ENCODE measurements at places on chromosomes 5 and 9. TPM values are rescaled to one million over a fixed set of nuclear protein-coding genes. Genes with fewer than 3 reads are reported as not detected.
A peak's percentile ranks its signal among the peaks of the same experiment; 100 is the strongest.

The SNX30 gene
- polyA plus RNA-seq, result 2.8 TPM

The AQP7 gene
- not detected for polyA plus RNA-seq

The SREK1 gene
- polyA plus RNA-seq, result 22.0 TPM

The STPG3 gene
- polyA plus RNA-seq, result not detected

The SPATA31A3 gene
- polyA plus RNA-seq, result not detected

DNA sequence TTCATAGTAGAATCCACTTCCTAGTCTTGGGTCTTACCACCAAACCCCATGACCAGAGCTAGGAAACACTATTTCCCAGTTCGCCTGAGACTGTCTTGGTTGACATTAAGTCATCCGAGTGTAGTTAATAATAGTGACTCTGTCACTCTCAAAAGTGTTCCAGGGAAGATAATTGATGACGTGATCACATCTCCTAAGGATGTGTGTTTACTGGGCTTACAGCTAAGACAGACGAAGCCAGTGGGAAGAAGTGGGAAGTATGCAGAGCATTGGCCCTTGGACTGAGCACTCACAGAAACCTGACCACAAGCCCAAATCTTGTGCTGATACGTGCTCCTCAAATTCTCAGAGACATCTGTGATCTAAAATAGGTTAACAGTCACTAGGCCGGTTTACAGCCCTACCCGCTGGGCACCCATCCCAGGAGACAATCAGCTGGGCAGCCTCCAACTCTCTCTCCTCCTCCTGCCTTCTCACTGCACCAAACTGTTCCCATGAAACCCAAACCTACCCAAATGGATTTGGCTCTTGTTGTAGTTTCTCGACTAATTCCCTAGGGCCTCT is 316.6 kb downstream of the TLE1 start:
- H3K36me3 ChIP-seq, result no peaks in the 10 kb centered on the region
- no peak overlapping the region for H3K4me3 ChIP-seq
- H3K27ac ChIP-seq, result no peak overlapping the region
- no peaks in the 10 kb centered on the region for H3K27me3 ChIP-seq
- H3K4me1 ChIP-seq, result peaks cover 15% of the 10 kb centered on the region

DNA sequence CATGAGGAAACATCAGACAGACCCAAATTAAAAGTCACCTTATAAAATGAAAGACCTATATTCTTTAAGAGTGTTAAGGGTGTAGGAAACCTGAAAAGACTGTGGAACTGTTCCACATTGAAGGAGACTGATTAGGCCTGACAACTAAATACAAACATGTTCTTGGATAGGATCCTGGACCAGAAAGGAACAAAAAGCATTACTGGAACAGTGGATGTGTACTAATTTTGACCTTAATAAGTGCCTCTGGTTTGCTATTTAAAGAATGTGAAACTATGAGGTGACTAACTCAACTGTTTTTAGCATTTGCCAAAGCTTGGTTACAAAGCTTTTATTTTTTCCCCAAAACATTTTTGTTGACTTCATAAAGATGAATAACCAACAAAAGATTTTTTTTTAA is 340.6 kb downstream of the CAAP1 start:
- H3K27ac ChIP-seq, result no peak overlapping the region
- H3K4me1 ChIP-seq, result no peaks in the 10 kb centered on the region
- no peak overlapping the region for H3K4me3 ChIP-seq
- no peaks in the 10 kb centered on the region for H3K36me3 ChIP-seq

DNA sequence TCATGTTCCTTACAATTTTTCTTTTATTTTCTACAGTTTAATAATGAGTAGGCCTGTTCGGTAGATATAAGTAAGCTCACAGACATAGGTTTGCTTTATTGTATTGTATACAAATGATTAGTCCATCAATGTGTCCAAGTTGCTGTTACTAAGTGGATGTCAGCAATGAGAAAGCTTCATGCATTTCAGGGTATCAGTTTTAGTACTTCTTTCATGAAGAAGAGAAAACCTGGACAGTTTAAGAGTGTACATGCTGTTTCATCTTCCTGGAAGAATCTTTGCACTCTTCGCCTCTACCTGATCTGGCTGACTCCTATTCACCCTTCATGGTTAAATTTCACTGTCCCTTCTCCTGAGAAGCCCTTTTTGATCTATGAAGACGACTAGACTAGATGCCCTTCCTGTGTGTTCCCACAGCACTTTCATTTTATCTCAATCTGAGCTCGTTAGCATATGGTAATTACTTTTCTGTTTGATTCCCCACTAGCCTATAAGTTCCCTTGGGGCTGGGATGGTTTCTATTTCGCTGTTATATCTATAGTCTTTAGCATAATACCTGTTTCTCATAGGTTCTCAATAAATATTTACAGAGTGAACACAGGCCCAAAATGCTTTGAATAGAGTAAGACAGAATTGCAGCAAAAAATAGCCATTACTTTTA is 70.7 kb downstream of the CETN3 start:
- H3K36me3 ChIP-seq, result no peaks in the 10 kb centered on the region
- peaks cover 3% of the 10 kb centered on the region for H3K27me3 ChIP-seq
- H3K4me3 ChIP-seq, result no peak overlapping the region
- no peak for DNase-seq

DNA sequence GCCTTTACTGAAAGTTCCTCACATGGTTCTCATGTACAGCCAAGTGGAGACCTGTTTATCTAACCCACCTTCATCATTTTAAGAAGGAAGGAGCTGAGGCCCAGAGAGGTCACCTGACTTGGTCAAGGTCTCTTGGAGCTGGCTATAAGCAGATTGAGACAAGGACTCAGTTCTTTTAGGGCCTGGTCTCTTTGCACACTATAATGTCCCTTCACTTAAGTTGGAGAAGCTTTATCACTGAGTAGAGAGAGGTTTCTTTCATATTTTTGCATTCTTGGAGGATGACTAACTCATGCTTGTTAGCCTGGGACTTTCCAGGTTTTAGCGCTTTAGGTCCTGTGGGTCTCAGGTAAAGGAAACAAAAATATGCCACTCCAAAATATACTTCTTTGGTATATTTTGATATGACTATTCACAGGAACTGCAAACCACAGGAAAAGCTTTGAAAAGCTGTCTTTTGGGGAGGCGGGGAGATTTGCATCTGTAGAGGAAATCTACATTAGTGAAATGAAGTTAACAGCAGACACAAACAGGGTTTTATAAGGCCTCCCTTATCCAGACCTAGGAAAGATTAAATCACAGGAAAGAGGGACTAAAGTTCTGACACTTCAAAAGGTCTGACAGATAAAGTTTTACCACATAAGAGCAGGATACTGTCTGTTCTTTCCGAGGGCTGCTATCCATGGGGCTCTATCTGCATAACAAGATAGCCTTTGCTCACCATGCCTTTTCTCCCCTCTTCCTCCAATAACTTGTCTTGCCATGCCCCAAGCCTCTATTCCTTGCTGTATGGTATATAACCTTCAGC is 95.8 kb upstream of the ANKRD55 start:
- H3K27ac ChIP-seq, result peak overlapping the region; percentile 93
- H3K4me3 ChIP-seq, result no peak overlapping the region
- H3K36me3 ChIP-seq, result no peaks in the 10 kb centered on the region
- no peaks in the 10 kb centered on the region for H3K27me3 ChIP-seq
- DNase-seq, result peak; percentile 72

GRCh38 chr9:99579964-99580363 is 241.7 kb upstream of the NR4A3 start:
- H3K4me1 ChIP-seq, result no peaks in the 10 kb centered on the region
- no peak overlapping the region for H3K27ac ChIP-seq
- H3K4me3 ChIP-seq, result no peak overlapping the region
- no peaks in the 10 kb centered on the region for H3K36me3 ChIP-seq

DNA sequence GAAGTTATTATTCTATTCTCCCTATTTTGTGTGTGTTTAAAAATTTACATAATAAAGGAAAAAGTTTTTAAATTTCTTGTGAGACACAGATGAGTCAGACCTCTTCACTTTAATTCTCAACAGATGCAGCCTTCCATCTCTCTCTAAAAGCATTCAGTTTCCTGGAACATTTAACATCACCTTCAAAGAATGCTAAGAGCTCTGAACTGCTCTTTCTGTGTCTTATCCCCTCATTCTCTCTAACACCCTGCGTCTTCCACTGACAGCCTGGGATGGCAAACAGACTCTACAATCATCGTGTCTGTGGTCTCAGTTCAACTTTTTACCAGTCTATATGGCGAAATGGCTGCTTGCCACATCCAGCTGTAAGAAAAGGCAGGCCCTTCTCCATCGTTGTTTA is 173.0 kb downstream of the HINT1 start:
- no peaks in the 10 kb centered on the region for H3K36me3 ChIP-seq
- H3K27ac ChIP-seq, result no peak overlapping the region
- H3K4me3 ChIP-seq, result no peak overlapping the region

DNA sequence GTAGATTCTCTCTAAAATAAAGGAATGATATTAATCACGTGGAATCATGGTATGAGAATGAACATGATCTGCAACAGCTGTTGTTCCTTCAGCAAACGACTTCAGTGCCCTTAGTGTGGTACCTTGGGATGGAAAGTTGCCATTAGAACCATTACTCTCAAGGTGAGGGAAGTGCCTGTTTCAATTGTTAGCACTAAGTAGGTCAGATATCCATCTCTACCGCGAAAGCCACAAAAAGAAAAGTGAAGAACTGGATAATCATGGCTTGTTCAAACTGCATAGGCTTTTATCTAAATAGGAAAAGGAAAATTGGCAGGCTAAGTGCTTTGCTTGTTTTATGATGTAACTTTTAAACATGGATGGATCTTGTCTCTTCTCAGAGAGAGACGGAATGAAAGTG is 380.7 kb downstream of the MRPS30 start:
- no peak for DNase-seq
- H3K36me3 ChIP-seq, result no peaks in the 10 kb centered on the region
- H3K4me1 ChIP-seq, result no peaks in the 10 kb centered on the region
- H3K27me3 ChIP-seq, result no peaks in the 10 kb centered on the region
- no peak overlapping the region for H3K27ac ChIP-seq

- H3K4me1 ChIP-seq, result no peaks in the 10 kb centered on the region
- H3K27me3 ChIP-seq, result no peaks in the 10 kb centered on the region
- no peak for DNase-seq
- no peak overlapping the region for H3K4me3 ChIP-seq
- no peaks in the 10 kb centered on the region for H3K36me3 ChIP-seq
Measured at GRCh38 chr9:80602291-80602690, 1030.5 kb downstream of the TLE4 start.

GRCh38 chr9:87340391-87340790 is 157.3 kb upstream of the DAPK1 start:
- DNase-seq, result no peak
- H3K4me3 ChIP-seq, result no peak overlapping the region
- peaks cover 6% of the 10 kb centered on the region for H3K4me1 ChIP-seq
- H3K27me3 ChIP-seq, result peaks cover 16% of the 10 kb centered on the region
- H3K27ac ChIP-seq, result no peak overlapping the region

GRCh38 chr5:133610489-133611356 is 1.6 kb downstream of the FSTL4 start:
- H3K27ac ChIP-seq, result no peak overlapping the region
- peaks cover 17% of the 10 kb centered on the region for H3K4me1 ChIP-seq
- peaks cover 46% of the 10 kb centered on the region for H3K27me3 ChIP-seq
- H3K4me3 ChIP-seq, result no peak overlapping the region

DNA sequence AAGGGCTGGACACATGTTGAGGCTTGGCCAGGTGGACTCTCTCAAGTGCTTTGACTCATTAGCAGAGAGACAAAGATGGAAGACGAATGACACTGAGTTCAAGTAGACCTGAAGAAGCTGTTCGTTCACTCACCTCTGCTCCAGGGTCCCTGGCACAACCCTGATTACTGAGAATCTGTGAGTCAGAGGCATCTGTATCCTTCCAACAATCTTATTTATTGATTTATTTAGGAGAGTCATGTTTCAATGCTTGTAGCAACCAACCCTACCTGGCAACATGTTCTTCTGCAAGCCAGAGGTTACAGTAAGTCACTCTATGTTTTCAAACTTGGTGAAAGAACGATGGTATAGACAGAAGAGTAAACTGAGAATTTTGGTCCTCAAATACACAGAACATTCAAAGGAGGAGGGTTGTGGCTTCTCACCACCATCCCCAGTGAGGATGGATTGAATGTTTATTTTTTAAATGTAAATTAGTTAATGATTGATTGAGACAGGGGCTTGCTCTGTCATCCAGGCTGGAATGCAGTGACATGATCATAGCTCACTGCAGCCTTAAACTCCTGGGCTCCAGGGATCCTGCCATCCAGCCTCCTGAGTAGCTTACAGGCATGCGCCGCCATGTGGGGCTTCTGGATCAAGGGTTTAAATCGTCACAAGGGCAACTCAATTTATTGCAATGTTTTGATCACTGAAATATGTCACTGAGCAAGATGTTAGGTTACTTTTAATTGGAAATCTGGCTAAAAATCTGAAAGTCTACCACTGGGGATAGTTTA is 55.7 kb upstream of the CARTPT start:
- H3K4me1 ChIP-seq, result no peaks in the 10 kb centered on the region
- no peak overlapping the region for H3K4me3 ChIP-seq
- no peak overlapping the region for H3K27ac ChIP-seq
- H3K27me3 ChIP-seq, result peaks cover 2% of the 10 kb centered on the region
- no peaks in the 10 kb centered on the region for H3K36me3 ChIP-seq

- H3K36me3 ChIP-seq, result no peaks in the 10 kb centered on the region
- H3K27me3 ChIP-seq, result no peaks in the 10 kb centered on the region
- H3K4me3 ChIP-seq, result no peak overlapping the region
- H3K4me1 ChIP-seq, result peaks cover 3% of the 10 kb centered on the region
- H3K27ac ChIP-seq, result no peak overlapping the region
- no peak for DNase-seq
Measured at GRCh38 chr5:106660681-106661080, 1010.1 kb downstream of the EFNA5 start.

GRCh38 chr9:110978516-110978915 is 59.8 kb downstream of the LPAR1 start:
- no peaks in the 10 kb centered on the region for H3K36me3 ChIP-seq
- DNase-seq, result no peak
- no peaks in the 10 kb centered on the region for H3K27me3 ChIP-seq
- no peak overlapping the region for H3K27ac ChIP-seq
- no peak overlapping the region for H3K4me3 ChIP-seq

- no peak overlapping the region for H3K27ac ChIP-seq
- no peaks in the 10 kb centered on the region for H3K27me3 ChIP-seq
- no peak overlapping the region for H3K4me3 ChIP-seq
- DNase-seq, result no peak
Measured at GRCh38 chr5:110751902-110752762, 13.3 kb downstream of the SLC25A46 start.
